T-helper 17 cell (primary cell): ENCODE measurements at places on chromosomes 1 and 21. TPM values are rescaled to one million over a fixed set of nuclear protein-coding genes. Genes with fewer than 3 reads are reported as not detected.

DNA sequence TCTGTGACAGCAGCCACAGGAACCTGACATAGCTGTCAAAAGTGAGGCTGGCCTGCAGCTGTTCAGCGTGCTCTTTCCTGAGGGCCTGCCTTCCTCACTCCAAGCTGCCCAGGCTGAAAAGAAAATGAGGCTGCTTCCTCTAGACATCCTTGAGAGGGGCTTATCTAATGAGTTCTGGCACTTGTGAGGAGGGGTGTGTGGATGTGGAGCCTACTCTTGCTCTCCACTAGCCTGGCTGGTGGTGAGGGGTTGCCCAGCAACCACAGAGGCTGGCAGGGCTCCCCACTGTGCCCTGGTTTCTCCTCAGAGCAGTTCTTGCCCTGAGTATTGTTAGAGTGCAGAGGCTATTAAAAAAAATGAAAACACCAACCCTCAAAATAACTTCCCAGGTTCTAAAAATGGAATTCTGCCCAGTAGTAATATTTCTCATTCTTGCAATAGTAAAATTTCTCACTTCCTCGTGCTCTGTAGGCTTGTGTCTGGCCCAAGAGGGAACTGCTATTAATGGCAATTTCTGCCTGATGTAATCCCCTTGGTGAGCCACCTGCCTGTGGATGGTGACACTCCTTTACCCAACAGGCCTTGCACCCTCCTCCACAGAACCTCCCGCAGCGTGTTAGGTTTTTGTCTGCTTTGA lies 52.6 kb upstream of the EPS8L3 start:
- no peak overlapping the region for H3K27ac ChIP-seq
- H3K36me3 ChIP-seq = no peaks in the 10 kb centered on the region
- H3K27me3 ChIP-seq = peaks cover 4% of the 10 kb centered on the region
- no peak for DNase-seq

GRCh38 chr1:39915499-39916129 lies 13.9 kb upstream of the MYCL start:
- H3K27ac ChIP-seq = no peak overlapping the region
- no peak overlapping the region for H3K4me3 ChIP-seq
- peaks cover 2% of the 10 kb centered on the region for H3K36me3 ChIP-seq
- DNase-seq = no peak
- H3K4me1 ChIP-seq = peaks cover 3% of the 10 kb centered on the region

DNA sequence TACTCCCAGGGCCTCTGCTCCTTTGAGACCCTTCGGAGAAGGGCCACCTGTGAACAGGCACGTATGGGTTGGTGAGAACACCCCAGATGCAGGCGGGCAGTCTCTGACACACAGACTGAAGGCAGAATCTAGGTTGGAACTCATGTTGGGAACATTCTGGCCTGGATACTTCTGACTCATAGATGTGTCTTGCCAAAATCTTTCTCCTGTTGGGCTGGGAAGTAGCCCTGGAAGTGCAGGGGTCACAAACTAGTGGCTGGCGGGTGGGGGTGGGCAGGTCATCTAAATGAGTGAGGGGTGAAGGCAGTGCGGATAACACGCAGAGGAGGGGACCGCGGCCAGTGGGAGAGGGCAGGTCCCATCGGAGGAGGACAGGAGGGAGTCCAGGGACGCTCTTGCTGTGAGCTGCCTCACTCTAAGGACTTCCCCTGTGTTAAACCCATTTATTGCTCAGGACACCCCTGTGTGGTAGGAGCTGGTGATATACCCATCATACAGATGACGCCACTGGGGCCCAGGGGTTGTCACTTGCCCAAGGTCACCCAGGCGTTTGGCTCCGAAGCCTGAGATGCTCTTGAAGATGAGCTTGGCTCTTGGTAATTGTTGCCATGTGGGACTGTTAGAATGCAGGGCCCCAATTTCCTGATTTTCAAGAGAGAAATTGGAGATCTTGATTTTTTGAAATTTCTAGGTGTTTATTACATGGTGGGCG lies 181.0 kb downstream of the PTPRU start:
- peaks cover 59% of the 10 kb centered on the region for H3K27me3 ChIP-seq
- no peaks in the 10 kb centered on the region for H3K4me1 ChIP-seq
- H3K4me3 ChIP-seq = no peak overlapping the region
- peaks cover 3% of the 10 kb centered on the region for H3K36me3 ChIP-seq
- DNase-seq = no peak

DNA sequence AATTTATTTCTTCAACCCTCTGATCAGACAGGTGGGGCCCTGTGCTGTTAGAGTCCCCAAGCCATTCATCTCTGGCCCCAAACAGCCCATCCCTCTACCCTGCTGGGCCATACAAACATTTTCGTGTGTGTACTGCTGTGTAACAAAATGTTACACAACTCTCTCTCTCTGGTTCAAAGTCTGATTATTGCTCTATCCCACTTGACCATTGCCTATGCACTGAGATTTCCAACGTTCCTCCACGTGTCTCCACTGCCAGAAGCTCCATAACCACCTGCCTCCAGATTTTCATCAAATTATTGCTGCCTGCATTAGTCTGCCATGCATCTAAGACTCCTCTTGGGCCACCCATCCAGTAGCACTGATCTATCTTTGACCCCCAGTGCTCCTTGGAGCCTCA lies 104.8 kb downstream of the ELAVL4 start:
- H3K27me3 ChIP-seq = peaks cover 9% of the 10 kb centered on the region
- DNase-seq = no peak
- H3K4me1 ChIP-seq = no peaks in the 10 kb centered on the region

NBPF14 gene
- 32.7 TPM for total RNA-seq

CYP4Z1 gene
- total RNA-seq = not detected

DNA sequence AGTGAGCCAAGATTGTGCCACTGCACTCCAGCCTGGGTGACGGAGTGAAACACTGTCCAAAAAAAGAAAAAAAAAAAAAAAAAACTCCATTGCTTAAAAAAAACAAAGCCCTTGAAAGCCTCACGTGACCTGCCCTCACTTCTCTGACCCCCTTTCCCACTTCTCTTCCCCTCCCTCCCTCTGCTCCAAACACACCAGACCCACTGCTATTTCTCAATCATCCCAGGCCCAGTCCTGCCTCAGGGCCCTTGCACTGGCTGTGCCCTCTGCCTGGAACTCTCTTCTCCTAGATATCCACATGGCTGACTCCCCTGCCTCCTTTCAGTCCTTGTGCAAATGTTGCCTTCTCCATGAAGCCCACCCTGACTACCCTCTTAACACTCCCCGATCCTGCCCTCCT lies 45.4 kb upstream of the TARDBP start:
- no peak overlapping the region for H3K27ac ChIP-seq
- DNase-seq = no peak
- no peak overlapping the region for H3K4me3 ChIP-seq
- peaks cover 6% of the 10 kb centered on the region for H3K4me1 ChIP-seq
- H3K36me3 ChIP-seq = peaks cover 2% of the 10 kb centered on the region

GRCh38 chr21:38570596-38570995 lies 72.3 kb upstream of the ERG start:
- H3K27ac ChIP-seq = no peak overlapping the region
- no peaks in the 10 kb centered on the region for H3K4me1 ChIP-seq
- peaks cover 17% of the 10 kb centered on the region for H3K27me3 ChIP-seq
- no peak for DNase-seq

DNA sequence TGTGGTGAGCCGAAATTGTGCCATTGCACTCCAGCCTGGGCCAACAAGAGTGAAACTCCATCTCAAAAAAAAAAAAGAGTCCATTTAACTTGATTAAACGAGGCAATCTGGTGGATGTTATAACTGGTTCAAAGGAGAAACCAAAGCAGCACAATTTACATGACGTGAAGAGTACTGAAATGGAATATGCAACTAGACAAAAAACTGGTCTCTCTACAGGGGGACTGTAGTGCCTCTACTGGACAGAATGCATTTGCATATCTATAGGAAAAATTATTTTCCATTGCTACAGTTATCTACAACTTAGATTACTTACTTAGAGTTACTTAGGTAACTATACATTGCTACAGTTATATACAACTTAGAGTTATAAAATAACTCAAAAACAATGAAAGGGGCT lies 2.7 kb upstream of the CAPN2 start:
- H3K4me3 ChIP-seq = no peak overlapping the region
- H3K4me1 ChIP-seq = peaks cover 38% of the 10 kb centered on the region
- H3K27ac ChIP-seq = peak overlapping the region; percentile 66
- H3K27me3 ChIP-seq = no peaks in the 10 kb centered on the region
- DNase-seq = no peak

- H3K4me1 ChIP-seq = no peaks in the 10 kb centered on the region
- H3K27ac ChIP-seq = no peak overlapping the region
- no peak for DNase-seq
- no peaks in the 10 kb centered on the region for H3K27me3 ChIP-seq
- no peak overlapping the region for H3K4me3 ChIP-seq
Measured at GRCh38 chr1:217525773-217526490, 105.0 kb downstream of the GPATCH2 start.

DNA sequence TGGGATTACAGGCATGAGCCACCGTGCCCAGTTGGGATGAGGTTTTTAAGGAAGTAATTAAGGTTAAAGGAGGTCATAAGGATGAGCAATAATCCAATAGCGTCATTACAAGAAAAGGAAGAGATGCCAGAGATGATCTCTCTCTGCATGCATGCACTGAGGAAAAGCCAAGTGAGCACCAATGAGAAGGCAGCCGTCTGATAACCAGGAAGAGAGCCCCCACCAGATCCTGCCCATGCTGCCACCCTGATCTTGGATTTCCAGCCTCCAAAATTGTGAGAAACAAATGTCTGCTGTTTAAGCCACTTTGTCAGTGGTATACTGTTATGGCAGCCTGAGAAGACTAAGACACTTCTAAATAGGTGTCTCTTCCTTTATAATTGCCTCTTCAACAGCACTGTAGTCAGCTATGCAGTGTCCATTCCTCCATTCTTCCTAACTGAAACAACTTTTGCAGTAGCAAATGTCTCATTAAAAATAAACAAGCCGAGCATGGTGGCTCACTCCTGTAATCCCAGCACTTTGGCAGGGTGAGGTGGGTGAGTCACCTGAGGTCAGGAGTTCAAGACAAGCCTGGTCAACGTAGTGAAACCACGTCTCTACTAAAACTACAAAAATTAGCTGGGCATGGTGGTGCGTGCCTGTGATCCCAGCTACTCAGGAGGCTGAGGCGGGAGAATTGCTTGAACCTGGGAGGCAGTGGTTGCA lies 216.2 kb upstream of the RUNX1 start:
- H3K36me3 ChIP-seq = no peaks in the 10 kb centered on the region
- H3K27ac ChIP-seq = no peak overlapping the region
- H3K27me3 ChIP-seq = peaks cover 4% of the 10 kb centered on the region
- DNase-seq = no peak
- H3K4me1 ChIP-seq = peaks cover 3% of the 10 kb centered on the region
- H3K4me3 ChIP-seq = no peak overlapping the region

GRCh38 chr1:214002472-214002871 lies 14.7 kb downstream of the PROX1 start:
- peaks cover 22% of the 10 kb centered on the region for H3K27me3 ChIP-seq
- DNase-seq = no peak
- H3K4me3 ChIP-seq = no peak overlapping the region
- no peak overlapping the region for H3K27ac ChIP-seq
- peaks cover 2% of the 10 kb centered on the region for H3K36me3 ChIP-seq

DNA sequence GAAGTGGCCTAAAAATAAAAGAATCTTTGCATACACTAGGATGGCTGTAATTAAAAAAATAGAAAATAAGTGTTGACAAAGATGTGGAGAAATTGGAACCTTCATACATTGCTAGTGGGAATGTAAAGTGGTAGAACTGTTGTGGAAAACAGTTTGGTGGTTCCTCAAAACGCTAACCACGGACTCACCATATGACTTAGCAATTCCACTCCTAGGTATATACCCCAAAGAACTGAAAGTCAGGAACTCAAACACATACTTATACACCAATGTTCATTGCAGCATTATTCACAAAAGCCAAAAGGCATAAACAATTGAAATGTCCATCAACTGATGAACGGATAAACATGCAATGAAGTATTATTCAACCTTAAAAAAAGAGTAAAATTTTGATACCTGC lies 10.8 kb upstream of the HMGCL start:
- no peak overlapping the region for H3K4me3 ChIP-seq
- no peak overlapping the region for H3K27ac ChIP-seq
- no peaks in the 10 kb centered on the region for H3K36me3 ChIP-seq
- no peaks in the 10 kb centered on the region for H3K27me3 ChIP-seq

TEDDM1 gene
- total RNA-seq = not detected

DNA sequence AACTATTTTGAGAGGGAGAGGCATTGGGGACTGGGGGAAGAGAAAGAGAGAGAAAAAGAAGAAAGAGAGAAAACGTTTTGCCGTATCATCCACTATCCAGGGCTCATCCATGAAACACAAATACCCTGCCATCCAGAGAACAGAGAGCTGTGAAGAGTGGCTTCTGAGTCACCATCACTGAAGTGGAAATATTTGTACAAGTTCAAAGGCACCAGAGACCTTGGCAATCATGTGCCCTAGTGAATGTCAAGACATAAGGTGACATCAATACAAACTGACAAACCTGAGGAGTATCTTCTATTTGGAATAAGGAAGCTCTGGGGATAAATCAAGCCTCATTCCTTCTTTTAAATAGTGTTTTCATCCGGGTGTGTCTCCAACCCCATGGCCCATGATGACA lies 197.2 kb upstream of the PROX1 start:
- no peaks in the 10 kb centered on the region for H3K36me3 ChIP-seq
- DNase-seq = no peak
- H3K4me1 ChIP-seq = no peaks in the 10 kb centered on the region
- H3K27me3 ChIP-seq = no peaks in the 10 kb centered on the region
- no peak overlapping the region for H3K27ac ChIP-seq

- H3K4me3 ChIP-seq = no peak overlapping the region
- peaks cover 17% of the 10 kb centered on the region for H3K27me3 ChIP-seq
- no peak overlapping the region for H3K27ac ChIP-seq
- no peaks in the 10 kb centered on the region for H3K36me3 ChIP-seq
- DNase-seq = no peak
Measured at GRCh38 chr1:9448132-9449109, 90.8 kb upstream of the SLC25A33 start.

GCSAML gene
- 2.2 TPM for total RNA-seq

DNA sequence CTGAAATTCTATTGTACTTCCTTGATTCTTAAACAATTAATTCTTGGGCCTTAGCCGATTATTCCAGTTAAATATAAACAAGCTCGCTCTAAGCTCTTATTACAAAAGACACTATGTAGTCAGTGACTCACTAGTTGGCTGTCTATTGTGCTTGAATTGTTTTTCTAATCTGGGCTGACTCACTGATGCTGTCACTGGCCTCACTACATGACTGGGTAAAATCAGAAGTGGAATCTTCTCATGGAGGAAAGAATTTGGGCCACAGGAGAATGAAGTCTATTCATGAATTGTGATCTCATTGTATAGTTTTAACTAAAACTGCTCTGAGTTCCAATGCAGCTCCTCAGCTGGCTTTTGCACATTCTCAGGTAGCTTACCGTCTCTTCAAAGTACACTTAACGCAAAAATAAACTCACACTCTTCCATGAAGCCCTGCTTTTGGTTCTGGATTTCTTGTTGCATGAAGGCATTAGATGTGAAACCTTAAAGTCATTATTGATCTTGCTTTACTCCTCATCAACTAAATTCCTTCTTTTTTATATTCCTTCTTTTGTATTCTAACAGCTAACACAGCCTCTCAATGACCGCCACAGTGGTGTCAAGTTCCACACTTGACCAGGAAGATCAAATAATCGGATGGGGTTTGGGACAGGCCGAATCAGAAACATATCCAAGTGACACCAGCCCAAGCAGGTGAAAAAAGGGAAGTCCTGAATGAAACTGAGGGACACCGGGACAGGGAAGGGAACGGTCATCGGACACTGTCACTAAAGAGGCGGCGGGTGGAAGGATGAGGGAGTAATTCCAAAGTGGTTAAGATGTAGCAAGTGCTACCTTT lies 80.9 kb upstream of the LBR start:
- DNase-seq = no peak
- H3K27me3 ChIP-seq = peaks cover 30% of the 10 kb centered on the region
- no peak overlapping the region for H3K27ac ChIP-seq
- H3K4me1 ChIP-seq = peaks cover 2% of the 10 kb centered on the region
- no peak overlapping the region for H3K4me3 ChIP-seq

C1orf21 gene
- total RNA-seq = 1.1 TPM
